ENCODE measurements at places on chromosomes 16 and 17. TPM values are rescaled to one million over a fixed set of nuclear protein-coding genes. Genes with fewer than 3 reads are reported as not detected.

Gene ITGAL
- 14.5 TPM for total RNA-seq

Gene SERPINF2
- total RNA-seq = 3.2 TPM

Gene NXN
- 44.3 TPM for total RNA-seq

Gene HOXB1
- not detected for total RNA-seq

Gene GCGR
- 7.8 TPM for total RNA-seq

Gene MARCHF10
- total RNA-seq = 2.1 TPM

Gene OSGIN1
- 11.5 TPM for total RNA-seq

All from sciatic nerve (tissue), 2 donors.